SJCRH30 (cell line): ENCODE measurements at places on chromosomes 2 and 18. TPM values are rescaled to one million over a fixed set of nuclear protein-coding genes. Genes with fewer than 3 reads are reported as not detected.

Gene ZNF385B
- 0.84 and 2.1 TPM in 2 replicates for total RNA-seq

Gene ZSWIM2
- not detected in 2 replicates for total RNA-seq

Gene LAPTM4A
- total RNA-seq: 121 and 133 TPM in 2 replicates

Gene KCNG2
- not detected in 2 replicates for total RNA-seq

Gene RANBP2
- total RNA-seq: 107 and 120 TPM in 2 replicates

Gene CTNNA2
- total RNA-seq: not detected in 2 replicates

Gene PECR
- total RNA-seq: 20.5 and 21.0 TPM in 2 replicates

Gene CRYBA2
- total RNA-seq: 0.15 TPM in 1 of 2 replicates, not detected in the other

Gene KCNS3
- 90.2 and 98.4 TPM in 2 replicates for total RNA-seq

Gene GREB1
- 0.12 and 0.38 TPM in 2 replicates for total RNA-seq

Gene SLC4A3
- total RNA-seq: 0.76 and 1.3 TPM in 2 replicates

Gene SERPINB3
- not detected in 2 replicates for total RNA-seq

Gene CLEC4F
- total RNA-seq: not detected in 2 replicates

Gene TTR
- total RNA-seq: not detected in 2 replicates

Gene GPAT2
- total RNA-seq: 0.05 and 0.08 TPM in 2 replicates

Gene FAM237A
- total RNA-seq: not detected in 2 replicates

Gene ITGA4
- 22.1 and 22.7 TPM in 2 replicates for total RNA-seq

Gene DSC2
- total RNA-seq: not detected in 2 replicates

Gene L3MBTL4
- not detected in 2 replicates for total RNA-seq

Gene MROH2A
- not detected in 2 replicates for total RNA-seq
